Iris pigment epithelial cell (primary cell): ENCODE measurements at places on chromosomes 12 and 14.

GRCh38 chr12:92550661-92551060 is 152.1 kb upstream of the PLEKHG7 start:
- no peak for DNase-seq

DNA sequence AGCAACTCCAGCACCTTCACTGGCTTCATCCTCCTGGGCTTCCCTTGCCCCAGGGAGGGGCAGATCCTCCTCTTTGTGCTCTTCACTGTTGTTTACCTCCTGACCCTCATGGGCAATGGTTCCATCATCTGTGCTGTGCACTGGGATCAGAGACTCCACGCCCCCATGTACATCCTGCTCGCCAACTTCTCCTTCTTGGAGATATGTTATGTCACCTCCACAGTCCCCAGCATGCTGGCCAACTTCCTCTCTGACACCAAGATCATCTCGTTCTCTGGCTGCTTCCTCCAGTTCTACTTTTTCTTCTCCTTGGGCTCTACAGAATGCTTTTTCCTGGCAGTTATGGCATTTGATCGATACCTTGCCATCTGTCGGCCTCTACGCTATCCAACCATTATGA is 6.8 kb downstream of the OR11G2 start:
- DNase-seq, result no peak

DNA sequence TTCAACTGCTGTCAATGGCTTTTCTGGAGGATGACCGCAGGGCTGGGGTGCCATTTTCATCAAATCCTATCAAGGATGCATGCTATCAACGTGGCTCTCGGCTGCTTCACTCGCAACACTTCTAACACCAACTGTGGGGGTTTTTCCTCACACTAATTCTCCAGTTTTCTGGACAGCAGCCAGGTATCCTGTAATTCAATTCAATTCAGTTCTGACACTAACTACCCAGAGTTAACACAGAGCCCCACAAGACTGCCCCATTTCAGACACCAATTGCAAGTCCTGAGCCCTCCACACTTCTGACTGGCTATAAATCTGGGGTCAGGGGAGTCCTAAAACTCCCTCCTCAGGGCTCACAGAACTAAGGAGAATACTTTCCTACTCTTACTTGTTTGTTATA is 55.3 kb upstream of the TMCC3 start:
- no peak for DNase-seq

- no peak for DNase-seq
Measured at GRCh38 chr12:3622822-3623690, 129.9 kb downstream of the CRACR2A start.
